ENCODE measurements at places on chromosomes 12 and 14.

GRCh38 chr14:31692376-31692781, 131.2 kb downstream of the NUBPL start:
- no peak for DNase-seq

GRCh38 chr12:26817183-26817591, 15.8 kb downstream of the ITPR2 start:
- DNase-seq = no peak

- DNase-seq = no peak
Observed at GRCh38 chr12:114403011-114403689, 2.8 kb downstream of the TBX5 start.

DNA sequence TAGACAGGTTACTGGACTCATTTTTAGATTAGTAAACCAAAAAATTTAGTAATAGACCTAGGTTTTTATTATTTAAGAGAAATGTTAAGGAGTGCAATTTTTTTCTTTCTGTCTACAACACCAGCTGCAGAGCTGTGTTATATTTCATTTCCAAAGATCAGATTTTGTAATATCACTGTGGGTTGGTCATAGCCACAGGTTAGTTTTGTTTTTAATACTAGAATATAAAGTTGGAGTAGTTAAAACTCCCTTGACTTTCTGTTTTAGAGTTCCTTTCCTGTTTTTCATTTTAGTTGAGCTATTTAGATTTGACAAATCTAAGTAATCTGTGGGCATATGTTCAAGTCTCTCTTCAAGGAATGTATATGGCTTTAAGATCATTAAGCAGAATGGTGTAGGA, 30.7 kb upstream of the GARIN2 start:
- no peak for DNase-seq

- no peak for DNase-seq
Observed at GRCh38 chr12:112930350-112930749, 7.9 kb upstream of the OAS3 start.

- DNase-seq = no peak
Observed at GRCh38 chr12:131902332-131903241, 8.2 kb downstream of the ULK1 start.

DNA sequence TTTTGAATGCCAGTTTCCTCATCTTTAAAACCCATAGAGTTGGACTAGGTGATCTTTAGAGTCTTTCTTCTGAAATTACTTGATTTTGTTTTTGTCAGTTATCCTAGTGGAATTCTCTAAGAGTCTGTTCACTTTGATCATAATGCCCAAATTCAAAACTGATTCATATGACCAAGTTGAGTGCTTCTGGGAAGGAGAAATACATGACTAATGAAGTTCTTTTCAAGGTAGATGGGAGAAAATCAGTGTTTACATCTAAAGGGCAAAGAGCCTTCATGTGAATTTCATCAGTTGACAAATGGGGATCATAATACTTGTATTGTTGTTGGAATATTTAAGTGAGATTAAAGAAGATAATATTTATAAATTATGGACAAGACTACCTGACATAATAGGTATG, 53.2 kb downstream of the ERC1 start:
- no peak for DNase-seq

- peak; percentile 89 for DNase-seq
Observed at GRCh38 chr14:96391293-96392118, 422 bp upstream of the AK7 start.

DNA sequence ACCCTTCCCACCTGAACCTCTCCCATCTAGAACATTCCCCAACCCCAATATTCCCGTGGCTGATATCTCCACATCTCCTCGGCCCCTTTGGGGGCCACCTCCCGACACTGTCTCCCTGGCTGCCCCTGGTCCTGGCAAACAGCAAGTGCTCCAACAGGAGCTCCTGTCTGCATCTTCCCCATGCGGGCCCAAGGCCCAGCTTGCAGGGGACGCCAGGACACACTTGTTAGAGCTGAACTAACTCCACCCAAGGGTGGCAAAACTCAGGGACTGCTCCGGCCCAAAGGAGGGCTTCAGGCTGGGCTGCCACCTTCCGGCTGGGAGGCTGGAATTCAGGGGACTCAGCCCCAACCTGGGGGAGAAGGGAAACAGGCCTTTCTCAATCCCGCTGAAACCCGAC, 106.6 kb downstream of the NCOR2 start:
- DNase-seq = no peak

DNA sequence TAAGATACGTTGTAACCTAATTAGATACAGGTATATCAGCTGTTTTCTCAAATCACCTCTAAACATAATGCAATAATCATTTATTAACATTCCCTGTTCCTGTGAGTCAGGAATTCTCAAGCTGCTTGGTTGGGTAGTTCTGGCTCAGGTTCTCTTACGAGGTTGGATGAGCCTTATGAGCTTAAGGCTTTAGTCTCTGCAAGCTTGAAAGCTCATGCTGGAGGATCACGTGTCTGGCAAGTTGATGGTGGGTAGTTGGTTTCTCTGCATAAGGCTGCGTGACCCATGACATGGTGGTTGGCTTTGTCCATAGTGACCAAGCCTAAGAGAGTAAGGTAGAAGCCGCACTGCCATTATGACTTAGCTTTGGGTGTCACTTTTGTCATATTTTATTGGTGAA, 62.0 kb downstream of the PLEKHA5 start:
- DNase-seq = no peak
